ENCODE measurements at places on chromosomes 13 and 19.
A peak's percentile ranks its signal among the peaks of the same experiment; 100 is the strongest.

GRCh38 chr19:39299832-39300231 is 3.6 kb downstream of the IFNL1 start:
- DNase-seq = no peak

DNA sequence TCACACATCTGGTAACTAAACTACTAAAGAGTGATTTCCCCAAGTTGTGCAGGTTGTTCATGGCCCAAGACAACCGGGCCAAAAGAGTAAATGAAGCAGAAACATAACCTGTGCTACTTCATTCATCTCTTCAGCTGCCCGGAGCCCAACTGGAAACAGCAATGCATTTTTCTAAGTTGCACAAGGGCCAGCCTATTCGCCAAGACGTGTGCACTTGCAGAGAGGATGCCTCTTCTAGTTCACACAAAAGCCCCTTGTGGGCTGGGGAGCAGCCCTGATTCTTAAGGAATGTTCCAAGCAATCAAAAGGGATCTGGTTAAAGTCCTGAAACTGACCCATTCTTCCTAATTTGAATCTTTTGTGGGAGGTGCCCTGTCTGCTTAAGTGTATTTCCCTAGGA is 275.8 kb downstream of the SHISA2 start:
- DNase-seq = no peak

GRCh38 chr13:31862828-31863227 is 123.5 kb downstream of the RXFP2 start:
- no peak for DNase-seq

GRCh38 chr13:52130641-52131040 is 1.8 kb upstream of the NEK5 start:
- DNase-seq = no peak

DNA sequence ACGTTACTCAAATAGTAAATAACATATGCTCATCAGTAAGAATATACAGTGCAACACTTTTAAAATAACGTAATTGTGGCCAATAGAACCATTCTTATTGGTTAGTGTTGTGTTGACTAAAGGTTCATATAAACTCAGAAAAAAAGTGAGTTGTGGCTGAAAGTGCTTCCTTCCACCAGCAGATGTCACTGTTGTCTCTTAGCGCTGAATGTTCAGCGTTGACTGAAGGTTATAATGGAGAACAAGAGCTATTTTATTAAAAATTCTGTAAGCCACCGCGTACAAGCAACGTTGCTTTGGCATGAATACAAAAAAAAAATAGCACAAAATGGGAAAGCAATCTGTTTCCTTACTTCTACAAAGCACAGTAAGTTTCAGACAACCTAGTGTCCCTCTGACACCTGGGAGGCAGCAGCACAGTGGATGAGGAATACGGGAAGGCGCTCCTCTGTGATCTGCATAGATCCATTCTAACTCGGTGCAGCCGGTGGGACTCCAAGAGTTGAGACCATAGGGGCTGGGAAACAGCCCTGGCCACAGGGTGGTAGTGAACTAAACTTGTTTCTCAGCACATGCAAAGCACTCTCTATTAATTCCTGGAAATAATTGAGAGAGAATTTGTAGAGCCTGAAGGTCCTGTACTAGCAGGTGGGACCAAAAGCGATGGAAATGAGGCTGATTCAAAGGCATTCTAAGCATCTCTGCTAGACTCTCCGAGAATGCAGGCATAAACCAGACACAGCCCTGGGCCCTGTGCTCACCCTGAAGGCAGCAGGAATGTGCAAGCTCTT is 23.9 kb upstream of the OXGR1 start:
- DNase-seq = no peak

DNA sequence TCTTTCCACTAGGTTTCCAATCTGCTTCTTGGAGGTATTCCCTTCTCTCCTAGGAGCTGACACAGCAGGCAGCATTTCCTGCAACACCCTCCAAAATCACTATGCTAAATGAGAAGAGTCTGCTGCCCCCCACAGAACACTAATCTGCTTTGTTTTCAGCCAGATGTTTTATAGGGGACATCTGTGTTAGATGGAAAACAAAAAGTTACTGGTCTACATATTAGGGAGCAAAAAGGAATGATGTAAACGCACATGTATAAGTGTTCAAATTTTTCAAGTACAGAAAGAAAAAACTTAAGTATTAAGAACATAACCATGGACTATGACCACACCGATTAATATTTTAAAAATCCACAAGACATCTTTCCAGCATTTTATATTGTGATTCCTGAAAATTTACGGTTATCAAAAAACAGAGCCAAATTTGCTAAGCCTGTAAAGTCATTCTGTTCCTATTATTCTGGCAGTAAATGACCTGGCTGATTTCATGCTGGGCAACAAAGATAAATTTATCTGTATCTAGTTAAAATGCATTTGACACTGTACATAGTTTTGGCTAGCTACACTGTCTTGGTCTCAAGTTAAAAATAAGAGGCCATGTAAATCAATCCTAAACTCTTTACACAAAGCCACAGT is 63.3 kb downstream of the DCLK1 start:
- DNase-seq = no peak

DNA sequence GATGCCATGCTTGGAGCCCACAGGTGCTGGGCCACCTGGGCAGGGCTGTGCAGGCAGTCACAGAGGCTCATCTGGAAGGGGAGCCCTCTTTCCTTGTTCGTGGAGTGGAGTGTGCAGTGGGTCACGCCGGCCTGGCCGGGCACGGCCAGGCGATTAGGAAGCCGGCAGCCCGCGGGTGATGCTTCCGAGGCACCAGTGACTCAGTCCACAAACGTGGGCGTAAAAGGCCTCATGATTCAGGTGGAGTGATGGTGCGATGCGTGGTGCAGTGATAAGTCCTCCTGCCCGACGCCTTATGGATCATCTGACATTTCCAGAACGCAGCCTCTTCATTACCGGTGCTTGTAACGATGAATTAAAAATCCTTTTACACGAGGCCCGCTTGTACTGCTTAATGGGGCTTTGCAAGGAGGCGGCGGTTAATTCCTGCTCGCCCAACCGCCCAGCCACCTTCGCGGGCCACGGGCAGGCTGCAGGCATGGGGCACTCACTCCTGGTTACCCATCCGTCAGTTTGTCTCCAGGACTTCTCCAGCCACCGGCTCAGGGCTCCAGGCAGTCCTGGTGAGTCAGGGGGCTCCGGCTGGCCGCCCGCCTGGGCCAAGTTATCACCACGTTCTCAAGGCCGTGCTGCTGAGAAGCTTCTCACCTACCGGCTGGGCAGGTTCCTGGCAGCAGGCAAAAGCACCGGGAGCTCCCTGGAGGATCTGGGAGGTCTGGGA is 172.4 kb downstream of the KDM4B start:
- DNase-seq = no peak

DNA sequence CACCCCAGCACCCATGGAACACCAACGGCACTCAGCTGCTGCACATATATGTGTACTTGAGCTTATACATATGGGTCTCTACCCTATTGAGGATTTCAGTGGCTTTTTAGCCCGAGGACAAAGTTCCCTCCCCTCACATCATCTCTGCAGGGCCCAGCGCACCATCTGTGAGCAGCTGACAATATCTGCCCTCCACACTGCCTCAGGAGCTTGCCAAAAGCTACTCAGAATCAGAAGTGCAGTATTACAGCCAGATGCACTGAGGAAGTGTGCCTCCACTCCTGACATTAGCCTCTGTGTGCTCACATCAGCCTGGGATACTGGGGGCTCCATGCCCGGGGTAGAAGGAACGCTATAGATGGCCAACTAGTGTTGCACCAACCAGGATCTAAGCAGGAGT is 903.9 kb downstream of the UQCRFS1 start:
- no peak for DNase-seq

- DNase-seq = no peak
Measured at GRCh38 chr13:43446126-43446525, 340.6 kb downstream of the ENOX1 start.

DNA sequence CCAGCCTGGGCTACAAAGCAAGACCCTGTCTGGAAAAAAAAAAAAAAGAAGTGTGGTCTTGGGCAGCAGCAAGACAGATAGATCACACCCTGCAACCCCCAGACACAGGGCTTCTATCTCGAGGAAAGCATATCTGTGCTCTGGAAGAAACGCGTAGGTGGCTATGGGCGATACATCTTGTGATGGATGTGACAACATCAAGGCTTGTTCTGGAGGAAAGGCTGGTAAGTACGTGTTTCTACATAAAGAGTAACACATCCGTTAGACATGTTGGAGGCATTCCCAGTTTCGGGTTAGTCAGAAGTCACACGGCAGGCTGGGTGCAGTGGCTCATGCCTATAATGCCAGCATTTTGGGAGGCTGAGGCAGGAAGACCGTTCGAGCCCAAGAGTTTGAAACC is 6.6 kb upstream of the DHDH start:
- no peak for DNase-seq

DNA sequence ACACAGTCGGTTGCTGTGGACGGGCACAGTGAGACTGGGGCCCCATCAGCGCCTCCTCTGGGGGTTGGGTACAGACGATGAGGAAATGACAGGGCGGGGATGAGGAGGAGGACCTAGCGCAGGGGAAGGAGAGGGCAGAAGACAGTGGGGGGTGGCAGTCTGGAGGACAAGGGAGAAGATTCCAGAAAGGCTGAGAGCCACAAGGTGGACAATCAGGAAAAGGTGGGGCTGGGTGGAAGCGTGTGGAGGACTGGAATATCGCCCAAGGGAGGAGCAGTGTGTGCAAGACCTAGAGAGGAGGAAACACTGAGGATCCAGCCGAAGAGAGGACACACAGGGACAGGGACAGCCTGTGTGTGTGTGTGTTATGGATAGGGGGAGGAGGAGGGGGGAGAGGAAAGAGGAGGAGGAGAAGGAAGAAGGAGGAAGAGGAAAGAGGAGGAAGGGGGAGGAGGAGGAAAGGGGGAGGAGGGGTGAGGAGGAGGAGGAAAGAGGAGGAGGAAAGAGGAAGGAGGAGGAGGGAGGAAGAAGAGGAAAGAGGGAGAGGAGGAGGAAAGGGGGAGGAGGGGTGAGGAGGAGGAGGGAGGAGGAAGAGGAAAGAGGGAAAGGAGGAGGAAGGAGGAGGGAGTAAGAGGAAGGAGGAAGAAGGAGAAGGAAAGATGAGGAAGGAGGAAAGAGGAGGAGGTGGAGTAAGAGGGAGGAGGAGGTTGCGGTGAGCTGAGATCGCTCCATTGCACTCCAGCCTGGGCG is 15.8 kb upstream of the GARIN5A start:
- no peak for DNase-seq

DNA sequence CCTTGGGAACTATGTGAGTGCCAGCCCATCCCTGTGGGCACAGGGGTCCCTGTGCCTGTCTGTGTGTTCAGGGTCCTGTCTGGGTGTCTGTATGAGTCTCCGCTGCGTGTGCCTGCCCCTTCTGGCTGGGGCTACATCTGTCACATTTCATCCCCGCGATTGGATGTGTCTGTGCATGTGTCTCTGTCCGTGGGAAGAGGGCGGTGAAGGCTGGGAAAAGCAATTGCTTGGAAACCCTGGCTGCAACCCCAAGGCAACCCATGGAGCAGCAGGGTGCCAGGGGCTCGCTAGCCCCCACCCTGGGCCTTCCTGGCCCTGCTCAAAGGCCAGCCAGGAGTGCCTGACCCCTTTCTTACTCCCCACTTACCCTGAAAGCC is 1.4 kb downstream of the MAG start:
- no peak for DNase-seq

DNA sequence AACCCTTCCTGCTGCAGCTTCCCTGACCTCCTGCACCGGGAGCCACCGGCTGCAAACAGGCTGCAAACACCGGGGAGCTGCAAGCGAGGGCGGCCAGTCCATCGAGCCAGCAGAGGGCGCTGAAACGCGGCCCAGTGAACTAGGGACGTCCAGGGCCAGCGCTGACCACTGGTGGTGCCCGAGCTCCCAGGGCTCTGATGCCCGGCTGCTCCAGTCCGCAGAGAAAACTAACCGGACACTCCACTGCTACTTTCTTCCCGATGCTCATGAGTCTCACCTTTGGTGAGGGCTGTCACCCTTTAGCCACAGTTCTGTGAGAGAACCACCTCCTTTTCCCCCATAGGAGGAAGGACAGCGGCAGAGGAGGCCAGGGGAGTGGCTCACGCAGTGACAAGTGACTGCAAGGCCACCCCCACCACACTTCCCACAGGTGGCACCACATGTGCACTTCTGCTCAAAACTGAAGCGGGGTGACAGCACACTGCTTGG is 82.8 kb upstream of the MTIF3 start:
- DNase-seq = peak; percentile 7

GRCh38 chr13:112481458-112481857 is 105.3 kb downstream of the SPACA7 start:
- no peak for DNase-seq

DNA sequence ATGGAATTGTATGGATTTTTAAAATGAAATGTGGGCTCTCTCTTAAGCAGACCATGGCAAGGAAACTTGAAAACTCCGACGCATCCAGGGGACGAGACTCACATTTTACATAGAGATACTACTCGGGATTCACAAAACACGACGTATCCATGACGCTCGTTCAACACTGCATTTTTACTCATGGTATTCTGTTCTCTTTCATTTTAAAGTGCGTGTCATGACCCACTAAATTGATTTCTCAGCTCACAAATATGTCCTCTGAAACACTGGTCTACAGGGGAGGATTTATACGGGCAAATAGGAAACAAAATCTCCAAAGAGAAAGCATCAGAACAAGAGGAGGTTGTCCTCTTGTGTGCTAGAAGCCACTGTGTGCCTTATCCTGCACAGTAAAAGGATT is 523.5 kb downstream of the MYO16 start:
- DNase-seq = no peak

DNA sequence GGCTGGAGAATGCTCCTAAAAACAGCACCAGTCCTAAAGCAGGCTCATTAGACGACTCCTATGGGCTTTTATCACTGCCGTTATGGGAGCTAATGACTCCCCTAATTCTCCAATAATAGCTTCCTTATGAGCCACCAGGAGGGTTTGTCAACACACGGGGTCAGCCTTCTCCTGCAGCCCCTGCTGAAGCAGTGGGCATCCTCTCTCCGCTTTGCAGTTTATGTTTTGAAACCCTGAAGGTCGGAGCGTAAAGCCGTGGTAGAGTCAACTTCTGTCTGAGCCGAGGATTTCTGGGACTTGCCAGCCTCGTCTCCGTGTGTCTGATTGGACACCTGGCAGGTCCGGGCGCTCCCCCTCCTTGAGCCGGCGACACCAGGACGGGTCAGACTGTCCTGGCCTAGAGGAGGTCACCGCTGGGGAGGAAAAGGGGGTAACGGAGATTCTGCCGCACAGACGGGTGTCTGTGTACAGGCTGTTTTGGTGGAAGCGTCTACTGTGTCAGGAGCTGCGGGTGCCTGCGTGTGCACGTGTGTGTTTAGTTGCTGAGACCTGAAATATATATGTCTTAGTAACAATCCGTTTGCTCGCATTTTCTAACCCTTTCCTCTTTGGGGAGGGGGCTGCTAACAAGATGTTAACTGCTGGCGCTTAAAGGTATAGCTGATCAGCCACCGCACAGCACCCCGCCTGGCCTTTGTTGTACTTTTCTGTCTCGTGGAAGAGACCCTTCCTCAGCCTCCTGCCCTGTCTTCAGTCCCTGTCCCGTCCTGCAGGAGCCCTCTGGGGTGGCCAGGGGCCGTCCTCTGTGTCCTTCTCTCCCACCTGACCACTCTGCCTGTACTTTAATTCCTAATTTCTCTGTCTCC is 1.9 kb downstream of the KDM4B start:
- DNase-seq = no peak

- no peak for DNase-seq
Measured at GRCh38 chr13:96533408-96533807, 443.5 kb downstream of the HS6ST3 start.

- DNase-seq = no peak
Measured at GRCh38 chr19:43688059-43688701, 18.2 kb upstream of the PLAUR start.

GRCh38 chr13:35378939-35379338 is 97.5 kb downstream of the MAB21L1 start:
- no peak for DNase-seq
